ENCODE measurements at places on chromosomes 7 and 10.

GRCh38 chr7:81887098-81888090 is 117.5 kb upstream of the HGF start:
- DNase-seq = peak; percentile 73

DNA sequence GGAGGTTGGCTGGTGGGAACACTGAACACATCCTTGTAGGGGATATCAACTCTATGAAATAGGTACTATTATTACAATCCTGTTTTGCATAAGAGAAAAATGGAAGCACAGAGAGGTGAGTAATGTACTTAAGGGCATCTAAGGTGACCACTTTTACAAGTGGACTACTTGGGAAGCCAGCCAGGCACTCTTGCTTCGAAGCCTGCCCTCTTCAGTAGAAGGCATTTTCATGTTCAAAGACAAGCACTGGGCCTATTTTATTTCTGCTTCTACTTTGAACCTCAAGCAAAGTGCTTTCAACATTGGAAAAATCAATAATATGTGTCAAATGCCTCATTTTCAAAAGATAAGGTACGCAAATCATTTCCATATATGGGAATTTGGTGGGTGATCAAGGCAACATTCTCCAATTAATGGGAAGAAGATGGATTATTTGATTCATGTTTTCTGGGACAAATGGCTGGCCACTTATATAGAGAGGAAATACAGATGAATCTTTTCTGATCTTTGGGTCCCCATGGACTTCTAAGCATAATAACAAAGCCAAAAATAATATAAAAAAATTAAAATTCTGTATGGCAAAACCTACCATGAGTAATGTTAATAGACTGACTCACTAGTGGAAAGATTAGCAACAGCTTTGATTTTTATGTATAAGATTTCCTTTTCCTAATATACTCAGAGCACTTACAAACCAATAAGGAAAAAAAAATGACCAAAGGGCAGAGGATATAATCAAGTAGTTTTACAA is 270.2 kb downstream of the FRMD4A start:
- no peak for DNase-seq

DNA sequence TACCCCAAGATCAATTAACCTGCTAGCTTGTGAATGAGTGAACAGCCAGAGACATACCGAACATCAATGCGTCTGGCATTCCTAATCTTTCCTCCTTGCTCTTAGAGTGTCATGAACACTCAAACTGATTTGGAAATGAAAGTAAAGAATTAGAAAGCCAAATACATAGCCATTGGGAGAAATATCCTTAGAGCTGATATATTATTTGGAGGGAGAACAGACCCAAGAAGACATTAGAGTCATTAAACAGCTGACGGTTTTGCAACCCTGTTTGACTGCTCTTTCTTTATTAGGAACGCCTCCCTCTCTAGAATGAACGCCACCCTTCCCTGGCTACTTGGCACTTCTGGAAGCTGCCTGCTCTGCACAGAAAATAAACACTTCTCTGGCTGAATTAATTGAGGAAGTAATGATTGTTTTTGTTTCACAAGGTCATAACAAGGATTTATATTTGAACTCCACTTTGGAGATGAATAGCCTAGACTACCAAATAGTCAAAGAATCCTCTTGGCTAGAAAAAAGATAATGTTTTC is 42.8 kb downstream of the CTTNBP2 start:
- DNase-seq = no peak

DNA sequence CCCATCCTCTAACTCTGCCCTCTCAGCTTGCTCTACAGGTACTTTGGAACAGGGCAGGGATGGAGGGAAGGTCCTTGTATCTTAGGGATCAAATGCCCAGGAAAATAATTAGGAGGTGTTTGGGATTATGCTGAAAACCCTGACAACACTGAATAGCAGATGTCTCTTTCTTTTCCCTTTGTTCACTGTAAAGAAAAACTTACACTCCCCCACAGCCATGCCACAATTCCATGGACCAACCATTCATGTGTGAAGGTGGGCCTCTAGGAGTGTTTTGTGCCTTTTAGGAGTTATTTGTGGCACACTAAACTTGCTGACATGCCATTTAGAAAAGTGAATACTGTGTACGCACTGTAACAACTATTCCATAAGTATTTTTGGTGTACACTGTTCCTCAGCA is 108.1 kb downstream of the SNX10 start:
- no peak for DNase-seq

DNA sequence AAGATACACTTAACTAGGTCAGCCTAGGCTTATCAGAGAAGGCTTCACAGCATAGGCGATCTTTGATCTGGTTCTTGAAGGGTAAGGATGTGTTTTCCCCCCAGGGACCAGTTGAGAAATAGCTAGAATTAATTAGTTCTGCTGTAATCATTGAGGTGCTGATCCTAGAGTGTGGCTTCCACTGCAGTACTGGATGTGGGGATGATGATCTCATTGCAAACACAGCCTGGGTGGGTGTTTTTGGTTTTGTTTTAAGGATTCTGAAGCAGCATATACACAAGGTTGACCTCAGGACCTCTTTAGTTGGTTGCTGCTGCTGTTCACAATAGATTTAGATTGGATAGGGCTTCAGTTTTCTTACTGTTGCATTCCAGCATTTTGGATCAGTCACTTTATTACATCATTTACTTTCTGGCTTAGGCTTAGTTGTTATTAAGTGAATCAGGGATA is 159.7 kb downstream of the AUTS2 start:
- DNase-seq = peak; percentile 65

DNA sequence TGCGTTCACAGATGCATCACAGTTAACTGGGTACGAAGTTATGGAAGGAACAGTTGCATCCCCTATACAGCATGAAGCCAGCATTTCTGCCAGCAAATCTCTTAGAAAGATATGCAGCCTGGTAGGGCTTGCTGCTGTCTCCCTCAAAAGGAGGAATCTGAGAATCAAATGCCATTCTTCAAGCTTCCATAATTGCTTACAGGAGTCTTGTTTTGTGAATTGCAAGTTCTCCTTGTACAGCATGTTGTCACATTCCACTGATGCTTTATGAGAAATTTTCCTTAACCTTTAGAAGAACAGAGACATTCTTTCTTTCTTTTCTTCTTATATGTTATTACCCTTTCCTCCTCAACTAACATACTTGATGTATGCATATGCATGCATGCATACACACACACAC is 134.6 kb downstream of the CHRM2 start:
- DNase-seq = no peak

- DNase-seq = peak; percentile 60
These were observed 40.1 kb downstream of the POLR3A start for GRCh38 chr10:77989081-77989724.

DNA sequence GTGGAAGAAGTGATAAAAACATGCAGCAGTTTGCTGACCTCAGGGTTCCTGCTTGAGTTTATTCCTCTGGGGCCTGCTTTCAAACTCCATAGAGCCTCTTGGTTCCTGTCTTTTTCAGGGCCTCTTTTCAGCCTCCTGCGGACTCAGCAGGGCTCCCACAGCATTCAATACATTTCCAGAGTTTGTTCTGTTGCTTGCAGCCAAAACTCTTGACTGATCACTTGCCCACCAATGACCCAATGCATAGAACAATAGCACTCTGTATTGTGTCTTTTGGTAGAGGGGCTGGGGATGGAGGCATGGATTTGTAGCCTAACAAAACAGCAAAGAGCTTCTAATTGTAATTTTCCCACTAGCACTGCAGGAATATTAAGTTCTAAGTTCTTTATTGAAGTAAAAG is 50.8 kb upstream of the CREB5 start:
- no peak for DNase-seq

DNA sequence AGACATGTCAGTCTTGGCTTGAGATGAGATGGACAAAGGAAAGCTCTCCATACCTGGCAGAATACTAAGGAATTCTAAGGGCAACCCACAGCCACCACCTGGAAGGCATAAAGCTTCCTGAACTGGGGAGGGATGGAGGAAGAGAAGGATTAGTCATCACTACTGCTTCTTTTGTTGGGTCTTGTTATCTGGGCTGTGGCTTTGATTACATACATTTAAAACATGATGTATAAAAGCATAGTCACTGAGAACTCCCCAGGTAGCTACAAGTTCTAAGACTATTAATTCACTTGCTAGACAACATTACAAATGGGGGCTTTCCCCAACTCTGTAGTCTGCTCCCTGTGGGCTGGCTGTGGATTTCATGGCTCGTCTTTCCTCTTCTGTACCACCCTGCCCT is 58.2 kb downstream of the RBM33 start:
- no peak for DNase-seq

GRCh38 chr7:43876976-43877745 is 7.8 kb upstream of the MRPS24 start:
- no peak for DNase-seq

DNA sequence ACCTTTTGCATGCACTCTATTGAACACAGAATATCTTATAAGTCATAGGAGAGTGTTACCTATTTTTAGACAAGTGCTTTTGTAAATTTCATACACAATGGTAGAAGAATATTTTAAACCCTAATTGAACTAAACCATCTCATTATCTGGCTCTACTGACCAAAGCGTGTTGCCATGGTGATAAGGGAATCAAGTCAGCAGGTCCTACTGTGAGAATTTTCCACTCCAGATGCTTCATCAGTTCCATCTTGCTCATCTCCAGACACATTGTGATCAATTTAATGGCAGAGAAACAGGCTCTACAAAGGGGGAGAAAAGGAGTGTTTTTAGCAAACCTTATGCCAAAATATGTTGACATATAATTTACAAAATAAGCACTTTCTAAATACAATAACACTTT is 621.9 kb upstream of the GHITM start:
- peak; percentile 42 for DNase-seq

DNA sequence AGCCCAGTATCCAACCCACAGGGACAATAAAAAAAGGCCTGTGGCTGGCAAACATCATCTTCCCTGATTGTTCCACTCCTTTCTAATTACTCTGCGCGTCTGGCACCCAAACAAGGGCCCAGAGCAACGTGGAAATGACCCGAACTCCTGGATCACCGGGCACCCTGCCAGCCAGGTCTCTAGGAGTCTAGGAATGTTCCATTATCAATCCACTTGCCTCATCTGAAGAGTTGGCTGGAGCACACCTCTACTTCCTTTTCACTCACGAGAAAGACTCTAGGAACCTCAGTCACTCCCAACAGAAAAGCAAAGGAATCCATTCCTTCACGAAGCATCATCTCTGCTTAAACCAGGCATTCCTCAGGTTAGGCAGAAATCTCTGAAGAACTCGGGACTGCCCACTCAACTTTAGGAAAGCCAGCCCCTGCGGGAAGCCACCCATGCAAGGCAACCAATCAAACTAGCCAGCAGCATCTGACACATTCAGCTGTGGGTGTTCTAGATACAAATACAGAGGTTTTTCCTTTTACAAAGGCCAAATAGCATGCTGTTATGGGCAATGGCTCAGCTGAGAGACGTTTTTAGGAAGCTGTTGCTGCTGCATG is 37.7 kb downstream of the ATXN7L1 start:
- peak; percentile 81 for DNase-seq

DNA sequence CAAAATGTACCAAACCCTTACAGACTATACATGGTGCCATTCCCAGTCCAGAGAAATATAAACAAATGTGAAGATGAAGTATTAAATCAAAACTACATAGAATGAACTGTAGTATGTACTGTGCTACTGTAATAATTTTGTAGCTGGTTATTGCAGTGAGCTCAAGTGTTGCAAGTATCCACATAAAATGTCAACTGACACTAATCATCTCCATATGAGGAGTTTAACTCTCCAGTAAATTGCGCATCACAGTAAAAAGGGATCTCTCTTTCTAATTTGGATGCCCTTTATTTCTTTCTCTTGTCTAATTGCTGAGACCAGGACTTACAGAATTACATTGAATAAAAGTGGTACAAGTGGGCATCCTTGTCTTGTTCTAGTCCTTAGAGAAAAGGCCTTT is 165.5 kb downstream of the CPED1 start:
- DNase-seq = no peak

GRCh38 chr7:12583922-12584321 is 13.4 kb downstream of the SCIN start:
- no peak for DNase-seq

GRCh38 chr7:69710768-69711438 is 112.6 kb downstream of the AUTS2 start:
- no peak for DNase-seq

- no peak for DNase-seq
These were observed 698.3 kb downstream of the PARD3 start for GRCh38 chr10:34116681-34117271.

DNA sequence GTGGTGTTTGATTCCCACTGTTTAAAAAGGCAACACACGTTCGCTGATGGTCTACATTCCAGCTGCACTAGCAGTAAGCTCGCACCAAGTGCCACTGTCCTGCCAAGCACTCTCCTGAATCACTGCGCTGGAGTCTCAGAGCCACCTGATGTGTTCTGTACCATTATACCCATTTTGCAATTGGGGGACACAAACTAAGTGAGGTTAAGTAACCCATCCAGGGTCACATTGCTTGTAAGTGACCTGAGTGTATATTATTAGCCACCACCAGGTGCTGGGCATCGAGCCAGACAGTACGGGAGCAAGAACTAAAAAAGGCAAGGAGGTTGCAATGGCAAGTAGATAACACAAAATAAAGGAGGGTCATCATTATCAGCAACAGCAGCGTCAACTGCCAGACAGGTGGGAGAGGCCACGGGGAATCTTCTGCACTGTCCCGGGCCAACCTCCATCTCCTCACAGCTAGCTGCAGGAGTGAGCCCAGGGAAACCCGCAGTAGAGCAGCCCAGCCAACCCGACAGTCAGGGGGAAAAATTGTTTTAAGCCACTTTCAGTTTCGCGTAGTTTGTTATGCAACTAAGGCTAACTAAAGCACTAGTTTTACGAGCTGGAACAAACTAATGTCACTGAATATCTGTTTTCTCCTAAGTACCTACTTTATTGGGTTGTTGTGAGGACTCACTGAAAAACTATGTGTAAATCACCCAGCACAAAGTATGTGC is 712 bp upstream of the CPVL start:
- no peak for DNase-seq

GRCh38 chr10:62934258-62934657 is 118.1 kb upstream of the EGR2 start:
- no peak for DNase-seq

- DNase-seq = no peak
These were observed 26.4 kb downstream of the UBTD1 start for GRCh38 chr10:97525086-97525485.

DNA sequence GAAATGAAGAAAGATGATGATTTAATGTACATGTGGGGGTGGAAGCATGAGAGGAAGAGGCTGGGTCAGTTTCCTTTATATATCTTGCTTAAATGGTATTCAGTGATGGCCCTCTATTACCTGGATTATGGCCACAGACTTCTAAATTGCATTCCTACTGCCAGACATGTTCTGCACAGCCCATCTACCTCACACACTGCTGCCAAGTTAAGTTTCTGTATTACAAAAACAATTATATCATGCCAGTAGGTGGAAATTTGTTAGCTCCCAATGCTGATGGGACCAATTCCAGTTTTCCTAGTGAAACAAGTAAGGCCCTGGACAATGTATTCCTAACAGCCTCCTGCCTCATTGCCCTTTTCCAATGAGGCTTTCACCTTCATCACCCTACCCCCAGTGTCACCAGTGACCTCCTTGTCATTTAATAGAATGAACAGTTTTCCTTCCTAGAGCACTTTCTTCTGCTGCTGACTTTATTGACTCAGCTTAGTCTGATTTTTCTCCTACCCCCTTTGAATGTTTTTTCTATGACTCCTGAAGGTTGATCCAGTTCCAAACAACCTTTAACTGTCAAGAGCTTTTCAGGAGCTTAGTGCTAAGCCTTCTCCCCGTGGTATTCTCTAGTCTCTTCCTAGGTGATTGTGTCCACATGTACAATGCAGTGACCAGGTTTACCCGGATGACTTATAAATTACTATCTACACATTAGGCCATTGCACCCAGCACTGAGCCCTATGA is 316.6 kb upstream of the ANKRD30A start:
- no peak for DNase-seq

Data from NCI-H2171 treated with DMSO at 0.1 percent for 48 hours (cell line).